ENCODE measurements at places on chromosomes 3 and 15. TPM values are rescaled to one million over a fixed set of nuclear protein-coding genes. Genes with fewer than 3 reads are reported as not detected.

The WDR72 gene
- not detected for total RNA-seq

The GPX1 gene
- 395 TPM for total RNA-seq

The MFGE8 gene
- 46.1 TPM for total RNA-seq

The CD47 gene
- 152 TPM for total RNA-seq

The TRAT1 gene
- total RNA-seq: not detected

Data from smooth muscle cell of trachea (primary cell).